CD4-positive, alpha-beta memory T cell (primary cell): ENCODE measurements at places on chromosomes 2 and 18. TPM values are rescaled to one million over a fixed set of nuclear protein-coding genes. Genes with fewer than 3 reads are reported as not detected.

- DNase-seq: no peak
Measured at GRCh38 chr18:50162486-50163304, 32.3 kb downstream of the MYO5B start.

GRCh38 chr18:75034937-75035336, 174.0 kb downstream of the PTGR3 start:
- DNase-seq: no peak

DNA sequence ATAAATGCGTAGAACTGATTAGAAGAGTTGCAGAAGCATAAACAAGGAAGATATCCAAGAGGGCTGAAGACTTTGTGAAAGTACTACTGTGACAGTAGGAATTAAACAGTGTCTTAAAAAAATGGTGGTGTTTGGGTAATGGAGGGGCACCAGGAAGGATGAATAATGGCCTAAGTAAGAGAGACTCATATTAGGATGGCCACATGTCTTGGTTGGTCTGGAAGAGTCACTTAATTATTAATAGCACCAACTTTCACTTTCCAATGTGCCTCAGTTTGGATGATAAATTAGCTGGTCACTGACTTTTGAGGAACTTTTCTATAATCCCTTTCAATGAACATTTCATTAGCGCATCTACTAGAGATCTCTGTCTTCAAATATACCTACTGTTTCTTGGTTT, 372.2 kb downstream of the NYAP2 start:
- no peak for DNase-seq

DNA sequence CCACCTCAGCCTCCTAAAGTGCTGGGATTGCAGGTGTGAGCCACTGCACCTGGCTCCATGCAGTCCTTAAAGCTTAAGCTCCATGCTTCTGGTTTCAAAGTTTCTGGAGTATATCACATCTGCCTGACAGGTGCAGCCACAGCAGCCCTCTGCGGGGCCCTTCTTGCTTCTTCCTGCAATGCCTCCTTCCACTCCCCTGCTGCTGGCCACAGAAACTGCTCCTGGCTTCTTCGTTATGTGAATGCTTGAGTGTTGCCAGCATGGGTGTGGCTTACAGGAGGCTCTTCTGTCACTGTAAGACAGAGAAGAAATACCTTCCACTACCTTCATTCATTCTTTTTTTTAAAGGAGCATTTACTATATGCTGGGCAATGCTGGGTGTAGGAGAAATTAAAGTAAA, 10.1 kb upstream of the CCBE1 start:
- no peak for DNase-seq

GRCh38 chr2:66890166-66890742, 455.3 kb downstream of the MEIS1 start:
- DNase-seq: no peak

DNA sequence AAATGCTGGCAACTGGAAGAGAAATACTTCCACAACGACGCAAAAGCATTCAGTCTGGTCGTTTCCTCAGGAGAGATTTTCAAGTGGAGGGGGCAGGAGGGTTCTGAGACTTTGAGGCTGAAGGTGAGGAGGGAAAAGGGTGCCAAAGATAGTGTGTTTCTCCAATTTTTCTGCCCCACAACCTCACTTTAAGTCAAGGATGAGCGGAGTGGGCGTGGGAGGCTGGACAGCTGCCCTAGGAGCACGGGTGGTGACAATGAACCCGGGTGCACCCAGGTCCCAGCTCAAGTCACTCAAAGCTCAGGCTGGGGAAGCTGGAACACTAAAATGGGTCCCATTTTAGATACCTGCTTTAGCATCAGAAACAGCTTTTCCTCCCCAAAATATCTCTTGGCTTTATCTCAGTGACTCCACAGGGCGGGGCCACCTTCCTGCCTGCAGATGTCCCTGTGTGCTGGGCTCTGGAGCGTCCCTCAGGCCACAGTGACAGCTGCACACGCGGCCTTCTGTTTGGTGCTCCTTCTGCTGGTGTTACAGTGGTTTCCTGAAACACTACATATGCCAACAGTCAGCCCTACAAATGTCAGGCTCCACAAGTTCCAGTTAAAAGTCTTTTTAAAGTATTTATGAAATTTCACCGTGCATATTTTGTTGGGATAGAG, 1.4 kb upstream of the MBP start:
- DNase-seq: no peak

DNA sequence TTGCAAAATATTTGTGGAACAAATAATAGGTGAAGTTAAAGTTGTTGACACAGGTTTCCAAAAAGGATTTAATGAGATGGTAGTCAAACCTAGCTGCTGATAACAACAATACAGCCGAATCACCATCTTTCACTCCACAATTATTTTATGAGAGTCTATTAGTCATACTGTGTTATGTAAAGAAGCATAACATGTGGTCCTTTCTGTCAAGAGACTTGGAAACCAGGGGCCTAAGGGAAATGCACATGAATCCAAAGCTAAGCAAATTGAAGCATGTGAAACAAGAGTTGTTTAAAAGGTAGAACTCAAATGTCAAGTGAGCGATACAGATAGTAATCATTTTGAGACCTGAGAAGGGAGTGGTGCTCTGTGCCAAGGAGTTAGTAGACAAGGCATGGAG, 16.0 kb downstream of the CD28 start:
- DNase-seq: no peak

DNA sequence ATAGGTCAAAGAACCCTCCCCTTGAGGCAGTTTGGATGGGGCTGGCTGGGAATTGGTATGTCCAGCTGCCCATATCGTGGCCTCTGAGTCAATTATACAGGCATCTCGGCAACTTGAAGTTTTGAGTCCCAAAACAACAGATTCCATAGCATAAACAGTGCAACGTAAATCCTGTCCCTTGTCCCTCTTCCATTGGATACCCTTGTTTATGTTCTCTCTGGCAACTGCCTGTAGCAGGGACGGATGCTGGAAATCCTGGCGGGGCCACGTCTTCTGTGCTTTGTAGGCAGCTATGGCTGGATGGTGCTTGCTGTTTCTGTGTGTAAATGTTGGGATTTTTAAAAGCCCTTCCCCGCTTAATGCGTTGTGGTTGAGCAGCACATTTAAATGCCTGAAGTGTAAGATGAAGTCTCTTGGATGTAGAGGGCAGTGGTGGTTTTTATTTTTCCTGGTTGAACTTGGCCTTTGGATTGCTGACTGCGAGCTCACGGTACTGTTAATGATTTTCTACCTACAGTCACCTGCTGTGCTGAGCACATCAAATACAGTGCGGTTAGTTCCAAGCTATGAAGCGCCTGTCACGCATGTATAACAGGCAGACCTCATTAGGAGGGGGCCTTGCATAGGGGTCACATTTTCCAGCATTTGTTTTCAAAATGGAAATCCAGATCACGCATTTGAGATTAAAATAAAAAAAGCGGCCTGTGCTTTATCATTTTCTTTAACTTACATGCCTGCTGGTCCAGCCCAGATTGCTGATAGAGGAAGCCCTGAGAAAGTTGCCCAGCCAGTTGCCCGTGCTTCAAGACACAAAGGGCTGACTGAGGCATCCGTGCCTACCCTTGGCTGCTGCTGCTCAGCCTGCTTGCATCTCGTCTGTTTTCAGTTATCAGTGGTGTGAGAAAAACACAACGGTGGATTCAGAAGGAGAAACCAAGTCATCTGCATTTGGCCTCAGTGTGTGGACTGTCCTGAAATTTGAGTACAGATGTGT, 84.7 kb downstream of the NEDD4L start:
- DNase-seq: no peak

- DNase-seq: no peak
Measured at GRCh38 chr2:13662055-13662454, 945.3 kb downstream of the TRIB2 start.

- DNase-seq: no peak
Measured at GRCh38 chr2:128416806-128417205, 98.1 kb upstream of the HS6ST1 start.

DNA sequence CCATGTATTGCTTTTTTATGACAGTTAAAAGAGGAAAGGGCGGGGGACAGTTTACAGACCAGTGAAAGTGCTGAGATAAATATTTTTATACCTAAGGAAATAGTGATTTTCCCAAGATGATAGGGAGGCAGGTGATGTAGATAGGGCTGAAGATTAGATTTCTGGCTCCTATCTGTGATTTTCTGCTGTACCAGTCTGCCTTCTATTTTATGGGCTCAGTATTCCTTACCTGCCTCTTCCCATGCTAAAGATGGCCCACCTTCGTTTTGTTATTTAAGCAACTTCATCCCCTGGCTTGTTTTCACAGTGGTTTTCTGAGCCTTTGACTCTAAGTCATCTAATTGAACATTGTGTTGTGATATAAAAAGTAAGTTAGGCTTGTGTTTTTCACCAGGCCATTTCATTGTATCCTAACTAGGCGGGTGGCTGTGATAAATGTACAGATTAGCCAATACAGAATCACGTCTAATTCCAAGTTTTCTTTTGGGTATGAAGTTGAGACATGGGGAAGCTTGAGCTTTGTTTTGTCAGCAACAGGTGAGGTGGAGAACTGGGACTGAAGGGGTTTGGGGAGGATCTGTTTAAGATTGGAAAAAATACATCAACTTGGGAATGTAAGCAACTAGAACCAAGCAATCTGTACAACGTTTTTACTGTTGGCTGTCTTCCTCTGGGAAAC, 5.2 kb downstream of the RPL37A start:
- no peak for DNase-seq

- DNase-seq: no peak
Measured at GRCh38 chr2:66547887-66548286, 113.0 kb downstream of the MEIS1 start.

GRCh38 chr2:186422226-186422625, 63.8 kb upstream of the ZC3H15 start:
- no peak for DNase-seq

GRCh38 chr2:44751754-44752479, 189.6 kb upstream of the SIX3 start:
- no peak for DNase-seq

- no peak for DNase-seq
Measured at GRCh38 chr18:47323158-47323557, 71.7 kb upstream of the SKOR2 start.

- no peak for DNase-seq
Measured at GRCh38 chr2:127128445-127128904, 21.5 kb upstream of the BIN1 start.

GRCh38 chr2:238994432-238994831, 146.5 kb downstream of the TWIST2 start:
- no peak for DNase-seq

GRCh38 chr2:33354981-33355380, 121.5 kb upstream of the RASGRP3 start:
- DNase-seq: no peak

- no peak for DNase-seq
Measured at GRCh38 chr2:43538034-43538670, 57.7 kb downstream of the THADA start.

GRCh38 chr18:32383050-32383819, 87.4 kb downstream of the GAREM1 start:
- no peak for DNase-seq

DNA sequence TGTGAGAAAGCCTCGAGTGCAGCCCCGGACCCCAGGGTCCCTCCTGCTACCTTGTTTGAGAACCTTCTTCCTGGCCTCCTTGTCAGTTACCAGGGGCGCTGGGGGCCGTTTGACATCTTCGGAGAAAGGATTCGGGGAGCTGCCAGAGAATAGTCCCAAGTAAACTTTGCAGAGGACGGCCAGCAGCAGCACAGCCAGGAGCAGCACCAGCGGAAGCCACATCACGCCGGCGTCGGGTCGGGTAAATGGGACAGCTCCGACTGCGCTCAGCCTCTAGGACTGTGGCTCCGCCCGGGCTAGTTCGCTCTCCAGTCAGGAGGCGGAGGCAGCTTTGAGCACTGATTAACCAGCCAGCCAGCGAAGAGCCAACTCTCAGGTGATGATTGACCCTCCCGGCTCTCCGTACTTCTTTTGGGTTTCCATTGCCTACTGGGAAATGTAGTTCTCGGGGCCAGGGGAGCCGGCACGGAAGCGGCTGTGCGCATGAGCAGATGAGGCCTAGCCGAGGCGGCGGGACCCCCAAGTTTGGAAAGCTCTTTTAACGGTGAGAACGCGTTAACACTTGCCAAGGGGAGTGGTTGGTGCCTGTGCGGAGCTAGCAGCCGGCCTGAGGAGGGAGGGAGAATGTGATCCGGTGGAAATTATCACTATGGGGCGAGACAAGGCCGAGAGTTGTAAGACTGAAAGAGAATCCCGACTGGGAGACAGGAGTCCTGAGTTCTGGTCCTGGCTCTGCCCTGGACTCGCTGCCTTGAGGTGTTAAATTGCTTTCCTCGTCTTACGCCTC, at the start of the genes ELMOD3 and RETSAT:
Gene ELMOD3, plus strand, starts transcription at position 484 of the 787 bp plus-strand sequence. CDS start 2,430 bp downstream, outside the sequence.
Gene RETSAT, minus strand, starts transcription at position 243 of the 787 bp plus-strand sequence. Its CDS starts 21 bp downstream, at position 222.
- DNase-seq: peak; percentile 98

CRYGB gene
- not detected for total RNA-seq

ATG4B gene
- 96.9 TPM for total RNA-seq

C2orf92 gene
- total RNA-seq: 13.3 TPM

PIEZO2 gene
- not detected for total RNA-seq
